Sciatic nerve (tissue), 2 donors: ENCODE measurements at places on chromosomes 16 and 17. TPM values are rescaled to one million over a fixed set of nuclear protein-coding genes. Genes with fewer than 3 reads are reported as not detected.

The GCGR gene
- total RNA-seq, result 7.8 TPM

DNA sequence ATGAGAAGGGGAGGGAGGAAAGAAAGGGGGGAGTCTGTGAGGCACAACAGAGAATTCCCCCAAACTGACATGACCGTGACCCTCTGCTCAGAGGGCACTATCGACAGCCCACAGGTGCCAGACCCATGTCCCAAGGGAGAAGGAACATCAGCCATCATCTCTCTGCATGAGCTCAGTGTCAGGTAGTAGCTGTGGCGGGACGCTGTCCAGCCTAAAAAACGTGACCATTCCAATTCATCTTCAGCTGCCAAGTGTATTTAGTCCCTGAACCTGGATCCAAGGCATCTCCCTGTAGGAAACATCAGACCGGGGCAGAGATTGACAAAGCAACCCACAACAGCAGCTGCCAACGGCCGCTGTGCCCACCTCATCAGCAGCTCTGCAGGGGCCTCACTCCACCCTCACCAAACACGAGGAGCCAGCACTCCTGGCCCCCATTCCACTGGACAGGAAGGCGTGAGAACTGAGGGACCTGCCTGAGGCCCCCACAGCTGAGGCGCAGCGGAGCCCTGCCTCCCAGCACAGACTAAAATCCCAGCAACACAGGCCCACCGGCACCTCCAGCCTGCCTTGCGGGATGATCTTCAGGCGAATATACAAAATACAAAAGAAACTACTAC, 8.6 kb downstream of the TAF1C start:
- DNase-seq, result no peak

GRCh38 chr17:37791447-37792399, 46.9 kb upstream of the HNF1B start:
- no peak for DNase-seq

- DNase-seq, result no peak
Measured at GRCh38 chr17:56781906-56782305, 51.8 kb downstream of the C17orf67 start.

DNA sequence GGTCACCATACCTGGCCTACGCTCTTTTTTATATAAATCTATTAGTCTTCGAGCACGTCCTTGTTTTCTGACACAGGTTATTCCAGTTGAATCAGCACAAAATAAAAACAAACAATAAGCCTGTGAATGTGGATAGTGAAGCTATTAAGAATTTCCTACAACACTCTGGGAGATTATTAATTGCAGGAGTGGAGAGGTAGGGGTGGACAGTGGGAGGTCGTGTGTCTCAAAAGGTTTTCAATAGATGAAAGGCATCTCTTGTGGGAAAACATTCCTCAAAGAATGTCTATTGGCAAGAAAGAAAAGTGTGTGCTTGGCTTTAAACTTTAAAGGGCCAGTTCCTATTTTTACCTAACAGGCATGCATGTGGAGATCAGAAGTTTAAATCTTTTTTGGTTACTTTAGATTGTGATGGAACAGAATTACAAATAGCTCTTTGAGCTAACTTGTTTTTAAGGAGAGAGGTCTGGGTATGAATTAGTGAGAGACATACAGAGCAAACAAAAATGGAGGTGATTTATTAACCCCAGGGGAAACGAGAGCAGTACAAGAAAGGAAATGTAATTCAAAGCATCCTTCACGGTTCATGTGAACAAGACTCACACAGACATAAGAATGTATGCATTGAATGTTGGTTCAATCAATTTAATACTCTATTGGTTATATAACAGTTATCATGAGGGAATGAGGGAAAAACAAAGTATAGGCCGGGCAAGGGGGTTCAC, 9.0 kb downstream of the SMYD4 start:
- no peak for DNase-seq

The CACNG3 gene
- total RNA-seq, result not detected

The SLC22A31 gene
- 0.98 TPM for total RNA-seq
